ENCODE measurements at places on chromosomes 12 and 14. TPM values are rescaled to one million over a fixed set of nuclear protein-coding genes. Genes with fewer than 3 reads are reported as not detected.

LRP1-AS gene
- total RNA-seq, result not detected

DNA sequence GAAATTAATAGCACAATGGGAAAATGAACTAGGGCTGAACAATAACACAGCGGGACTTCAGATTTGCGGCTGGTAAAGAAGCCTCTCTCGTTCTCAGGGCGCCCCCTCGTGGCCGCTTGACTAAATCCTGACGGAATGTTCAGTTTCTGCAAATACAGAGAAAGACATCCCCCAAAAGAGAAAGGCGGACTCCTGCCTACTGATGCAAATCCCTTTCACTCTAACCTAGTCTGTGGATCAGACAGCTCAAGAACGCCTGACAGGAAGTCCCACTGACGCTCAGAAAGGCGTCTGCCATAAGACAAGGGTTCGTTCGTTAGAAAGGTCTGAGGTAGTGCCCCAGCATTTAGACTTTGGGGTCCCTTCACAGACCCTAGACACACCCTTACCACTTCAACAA, 2.5 kb downstream of the NUAK1 start:
- DNase-seq, result peak; percentile 92

DNA sequence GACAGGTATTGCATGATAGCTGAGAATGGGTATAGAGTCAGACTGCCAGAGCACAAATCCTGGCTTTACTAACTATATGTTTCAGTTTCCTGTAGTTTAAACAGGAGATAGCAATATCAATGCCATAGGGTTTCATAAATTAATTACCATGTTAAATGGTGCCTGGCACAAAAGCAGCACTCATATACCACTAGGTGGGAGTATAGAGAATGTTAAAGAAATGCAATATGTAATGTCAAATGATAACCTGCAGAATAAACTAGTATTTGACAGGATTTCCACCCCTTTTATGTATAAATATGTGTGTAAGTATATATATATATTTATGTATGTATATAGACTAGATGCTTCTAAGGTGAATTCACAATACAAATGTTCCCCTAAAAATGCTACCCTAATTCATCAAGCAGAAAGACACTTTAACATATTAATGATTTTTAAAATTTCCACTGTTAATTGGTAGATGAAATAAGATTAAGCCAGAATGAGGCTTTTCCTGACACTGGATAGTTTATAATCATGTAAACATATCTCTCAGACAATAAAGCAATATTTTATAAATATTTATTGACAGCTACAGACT, 8.6 kb downstream of the WDR89 start:
- no peak for DNase-seq

TC2N gene
- total RNA-seq, result 29.6 TPM

AP4S1 gene
- 5.5 TPM for total RNA-seq

- DNase-seq, result no peak
Observed at GRCh38 chr14:65993103-65993502, 493.1 kb upstream of the CCDC196 start.

RPS6KL1 gene
- 10.6 TPM for total RNA-seq

SLIRP gene
- total RNA-seq, result 377 TPM

- DNase-seq, result no peak
Observed at GRCh38 chr12:9718968-9719367, 13.9 kb downstream of the CLECL1 start.

- DNase-seq, result no peak
Observed at GRCh38 chr14:87772854-87773253, 220.1 kb downstream of the GALC start.

C12orf60 gene
- 1.8 TPM for total RNA-seq

DNA sequence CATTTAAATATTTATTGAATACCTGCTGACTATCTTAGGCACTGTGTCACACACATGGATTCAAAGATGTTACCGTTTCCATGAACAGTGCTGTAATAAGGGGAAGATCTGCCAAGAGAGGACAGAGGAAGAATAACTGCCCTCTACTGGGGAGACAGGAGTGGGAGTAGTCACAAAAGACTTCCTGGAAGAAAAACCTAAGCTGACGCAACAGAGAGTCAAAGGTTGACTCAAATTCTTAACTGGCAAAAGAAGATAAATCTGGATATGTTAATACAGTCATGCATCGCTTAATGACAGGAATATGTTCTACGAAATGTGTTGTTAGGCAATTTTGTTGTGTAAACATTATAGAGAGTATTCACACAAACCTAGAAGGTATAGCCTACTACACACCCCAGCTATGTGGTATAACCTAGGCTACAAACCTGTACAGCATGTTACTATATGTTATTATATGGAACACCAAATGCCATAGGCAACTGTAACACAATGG, 51.5 kb downstream of the DCAF5 start:
- no peak for DNase-seq

- DNase-seq, result no peak
Observed at GRCh38 chr14:59811815-59812214, 58.8 kb downstream of the RTN1 start.

DNA sequence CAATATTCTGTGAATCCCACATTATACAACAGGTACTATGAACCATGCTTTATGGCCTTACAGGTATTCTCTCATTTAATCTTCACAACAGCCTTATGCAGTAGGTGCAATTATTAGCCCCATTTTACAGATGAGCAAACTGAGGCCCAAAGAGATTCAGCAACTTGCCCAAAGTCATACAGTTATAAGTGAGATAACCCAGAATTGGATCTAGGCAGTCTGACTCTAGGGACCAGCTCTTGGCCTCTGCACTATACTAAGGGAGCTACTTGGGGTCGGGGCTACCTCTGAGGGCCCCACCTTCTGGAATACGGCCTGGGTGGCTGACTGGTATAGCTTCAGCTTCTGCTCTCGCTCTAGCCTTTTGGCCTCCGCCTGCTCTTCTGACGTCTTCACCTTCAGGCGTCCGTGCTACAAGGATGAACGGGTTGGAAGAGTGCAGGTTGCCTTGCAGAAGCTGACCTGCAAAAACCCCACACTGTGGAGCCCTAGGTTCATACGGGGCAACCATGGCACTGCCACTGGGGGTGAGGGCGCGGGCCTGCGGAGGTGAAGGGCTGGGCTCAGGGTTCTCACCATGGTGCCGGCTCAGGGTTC, 762 bp downstream of the RABGGTA start:
- DNase-seq, result no peak

CLECL1 gene
- not detected for total RNA-seq

DNA sequence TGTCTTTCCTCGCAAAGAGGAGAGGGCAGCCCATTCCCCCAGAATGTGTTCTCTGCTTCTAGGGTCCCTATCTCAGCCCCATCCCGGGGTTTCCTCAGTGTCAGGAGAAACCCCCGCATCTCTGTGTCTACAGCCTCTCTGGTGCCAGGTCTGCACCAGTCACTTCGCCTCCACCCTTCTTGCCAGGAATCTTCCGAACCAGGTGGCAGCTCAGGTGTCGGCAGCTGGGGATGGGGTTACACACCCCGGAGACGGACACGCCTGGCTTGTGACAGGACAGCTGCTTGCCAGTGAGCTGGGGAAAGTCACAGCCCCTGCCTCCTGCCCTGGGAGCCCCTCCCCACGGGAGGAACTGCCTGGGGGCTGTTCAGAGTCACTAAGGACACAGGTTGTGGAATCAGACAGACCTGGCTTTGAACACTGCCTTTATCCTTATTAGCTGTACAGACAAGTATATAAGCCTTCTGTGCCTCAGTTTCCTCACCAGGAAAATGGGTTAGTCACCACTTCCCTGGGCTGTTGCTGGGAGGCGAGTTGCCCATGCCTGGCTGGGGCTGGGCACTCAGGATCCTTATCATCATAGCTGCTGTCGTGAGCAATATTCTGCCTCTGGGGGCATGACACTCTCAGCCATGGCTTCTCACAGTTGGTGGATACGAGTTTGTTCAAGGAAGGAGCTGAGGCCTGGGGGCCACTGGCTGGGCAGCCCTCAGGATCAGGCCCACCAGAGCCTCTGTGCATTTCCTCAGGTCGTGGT, 10.8 kb downstream of the HIP1R start:
- DNase-seq, result no peak
